ENCODE measurements at places on chromosomes 5 and 9.
A peak's percentile ranks its signal among the peaks of the same experiment; 100 is the strongest.

GRCh38 chr5:165630261-165630778 is 2124.9 kb downstream of the MAT2B start:
- DNase-seq, result peak; percentile 20

DNA sequence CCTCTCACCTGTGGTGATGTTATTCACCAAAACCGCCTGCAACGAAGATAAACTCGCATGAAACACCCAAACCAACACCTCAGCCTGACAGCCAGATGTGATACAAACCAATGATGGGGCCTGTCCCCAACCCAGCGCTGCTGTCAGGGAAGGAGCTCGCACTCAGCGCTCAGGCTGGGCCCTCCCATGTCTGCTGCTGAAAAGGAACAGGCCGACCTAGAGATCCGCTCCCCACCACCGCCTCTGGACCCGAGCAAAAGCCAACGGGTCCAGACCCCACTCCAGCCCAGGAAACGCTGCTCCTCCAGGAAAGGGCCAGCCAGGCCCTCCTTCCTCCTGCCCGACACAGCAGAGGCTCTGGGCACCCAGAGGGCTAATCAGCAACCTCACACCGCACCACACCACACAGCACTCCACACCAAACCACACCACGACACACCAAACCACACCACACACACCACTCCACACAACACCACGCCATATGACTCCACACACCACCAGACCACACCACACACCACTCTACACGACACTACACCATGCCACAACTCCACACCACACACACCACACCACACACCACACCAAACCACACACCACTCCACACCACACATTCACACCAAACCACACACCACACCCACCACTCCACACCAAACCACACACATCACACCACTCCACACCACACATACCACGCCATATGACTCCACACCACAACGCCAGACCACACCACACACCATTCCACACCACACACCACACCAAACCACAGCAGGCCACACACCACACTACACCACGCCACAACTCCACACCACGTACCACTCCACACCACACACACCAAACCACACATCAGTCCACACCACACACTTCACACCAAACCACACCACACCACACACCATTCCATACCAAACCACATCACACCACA is 46.5 kb downstream of the GOLM1 start:
- DNase-seq, result no peak

DNA sequence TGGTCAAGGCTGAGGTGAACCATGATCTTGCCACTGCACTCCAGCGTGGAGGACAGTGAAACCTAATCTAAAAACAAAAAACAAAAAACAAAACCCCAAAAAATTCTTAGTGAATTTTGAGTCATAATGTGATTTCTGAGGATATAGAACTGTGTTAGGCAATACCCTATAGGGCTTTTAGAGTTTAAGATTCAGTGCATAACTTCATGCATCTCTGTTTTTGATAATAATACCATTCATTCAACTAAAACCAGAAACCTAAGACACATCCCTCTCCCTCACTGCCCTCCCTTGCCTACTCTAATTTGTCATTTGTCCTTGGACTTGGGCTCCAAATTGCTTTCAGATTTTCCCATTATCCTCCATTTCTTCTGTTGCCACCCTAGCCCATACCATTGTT is 405.7 kb upstream of the EDIL3 start:
- no peak for DNase-seq

DNA sequence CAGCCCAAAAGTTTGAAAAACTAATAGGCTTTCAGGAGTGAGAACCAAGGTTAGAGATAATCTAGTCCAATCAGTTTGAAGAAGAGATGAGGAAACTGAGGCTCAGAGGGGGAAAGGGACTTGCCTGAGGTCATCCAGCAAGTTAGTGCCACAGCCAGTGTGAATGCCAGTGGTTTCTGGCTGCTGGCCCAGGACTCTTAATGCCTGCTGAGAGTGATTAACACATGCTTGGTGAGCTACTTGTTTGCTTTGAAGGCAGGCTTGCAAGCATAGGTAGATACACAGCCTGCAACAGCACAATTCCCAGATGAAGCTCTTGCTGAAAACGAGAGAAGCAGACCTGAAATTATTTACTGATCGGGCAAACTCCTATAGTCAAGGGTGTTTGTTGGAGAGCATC is 591.6 kb upstream of the SGCD start:
- DNase-seq, result no peak

DNA sequence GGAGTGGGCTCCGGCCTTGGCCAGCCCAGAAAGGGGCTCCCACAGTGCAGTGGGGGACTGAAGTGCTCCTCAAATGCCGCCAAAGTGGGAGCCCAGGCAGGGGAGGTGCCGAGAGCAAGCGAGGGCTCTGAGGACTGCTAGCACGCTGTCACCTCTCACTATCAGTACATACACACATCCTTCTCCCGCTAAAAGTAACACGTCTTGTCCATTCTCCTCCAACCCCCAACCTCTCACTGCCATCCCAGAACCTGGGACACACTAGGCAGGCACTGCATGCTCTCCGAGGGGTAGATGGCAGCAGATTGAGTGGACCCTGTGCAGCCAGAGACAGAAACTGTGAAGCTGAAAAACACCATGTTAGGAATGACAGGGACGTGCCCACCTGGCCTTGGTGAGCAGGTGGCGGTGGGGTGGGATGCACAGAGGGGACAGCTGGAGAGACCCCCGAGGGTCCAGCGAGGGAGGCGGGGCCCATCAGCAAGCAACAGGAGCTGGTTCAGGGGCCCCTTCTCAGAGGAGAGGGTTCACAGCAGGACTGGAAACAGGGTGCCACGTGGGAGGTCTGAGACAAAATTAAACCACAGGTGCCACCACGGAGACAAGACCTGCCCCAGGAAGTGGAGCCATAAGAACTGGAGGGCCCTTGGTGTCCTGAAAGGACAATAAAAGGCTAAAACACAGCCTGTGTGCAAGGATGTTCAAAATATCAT is 16.9 kb downstream of the SEMA4D start:
- DNase-seq, result no peak

GRCh38 chr5:200985-201384 is 9.7 kb downstream of the LRRC14B start:
- DNase-seq, result no peak

GRCh38 chr5:32565145-32565544 is 20.2 kb upstream of the SUB1 start:
- no peak for DNase-seq
